Endothelial cell of umbilical vein (primary cell): ENCODE measurements at places on chromosomes 2 and 18. TPM values are rescaled to one million over a fixed set of nuclear protein-coding genes. Genes with fewer than 3 reads are reported as not detected.

Gene KIAA1328
- total RNA-seq: 6.3 and 6.5 TPM in 2 replicates

Gene CETN1
- not detected in 2 replicates for total RNA-seq

GRCh38 chr18:59802031-59802430, 97.8 kb upstream of the PMAIP1 start:
- no peak for DNase-seq

DNA sequence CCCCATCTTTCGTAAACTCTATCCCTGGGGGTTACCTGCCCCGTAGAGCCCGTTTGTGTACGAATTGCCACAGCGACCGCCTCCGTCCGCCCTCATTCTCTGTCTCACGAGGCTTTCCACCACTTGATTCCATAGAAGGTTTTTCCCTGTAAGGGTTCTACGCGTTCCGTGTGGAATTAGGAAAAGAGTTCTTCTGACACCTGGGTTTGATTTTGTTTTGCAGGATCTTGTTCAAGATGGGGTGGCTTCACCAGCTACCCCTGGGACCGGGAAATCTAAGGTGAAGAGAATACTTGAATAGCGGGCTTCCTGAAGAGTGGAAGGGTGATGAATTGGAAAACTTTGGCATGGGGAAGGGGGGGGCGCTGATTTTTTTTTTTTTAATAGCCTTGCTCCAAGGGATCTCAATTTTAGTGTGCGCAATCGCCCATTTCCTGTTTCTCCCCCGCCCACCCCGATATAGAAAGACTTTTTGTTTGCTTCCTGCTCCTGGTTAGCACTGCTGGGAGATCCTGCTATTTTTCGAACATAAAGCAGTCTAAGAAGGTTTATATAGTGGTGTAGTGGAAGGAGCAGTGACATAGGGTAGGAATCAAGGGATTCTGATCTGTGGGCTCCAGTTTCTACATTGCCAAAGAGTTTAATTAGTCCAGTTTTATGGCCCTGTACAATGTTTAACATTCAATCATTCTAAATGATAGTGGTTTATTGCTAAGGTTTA, 564 bp downstream of the GCC2 start:
- peak; percentile 56 for DNase-seq

DNA sequence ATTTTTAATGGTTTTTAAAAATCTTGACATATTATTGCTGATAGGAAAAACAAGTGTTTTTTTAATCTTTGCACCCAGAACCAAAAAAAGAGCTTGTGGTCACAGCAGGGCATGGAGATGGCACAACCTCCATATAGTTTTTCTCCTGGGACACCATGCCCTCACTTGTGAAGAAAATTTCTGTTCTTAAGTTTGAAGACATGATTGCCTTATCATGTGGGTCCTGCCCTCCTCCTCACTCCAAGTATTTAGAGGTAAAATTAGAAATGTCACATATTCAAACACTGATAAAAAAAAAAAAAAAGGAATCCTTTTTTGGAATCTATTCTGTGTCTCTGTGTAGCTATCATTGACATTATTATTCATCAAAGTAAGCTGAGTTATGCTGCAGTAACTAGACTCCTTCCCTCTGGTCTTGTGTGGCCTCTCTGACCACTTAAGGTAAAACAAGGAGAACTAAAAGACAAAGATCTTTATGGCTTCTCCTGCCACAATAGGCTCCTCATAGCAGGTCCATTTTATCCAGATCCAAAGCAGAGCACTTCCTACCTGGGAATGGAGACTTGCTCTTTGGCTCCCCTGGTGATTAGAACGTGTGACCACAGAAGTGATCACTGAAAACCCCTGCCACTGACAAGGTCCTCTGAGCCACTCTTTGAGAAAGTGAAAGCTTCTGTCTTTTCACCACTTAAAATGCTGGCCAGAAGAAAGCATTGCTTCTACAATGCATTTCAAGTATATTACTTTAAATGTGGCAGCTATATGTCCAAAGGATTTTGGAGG, 19.8 kb downstream of the ADD2 start:
- no peak for DNase-seq
